AG10803 (cell line): ENCODE measurements at places on chromosomes 11 and 22.

DNA sequence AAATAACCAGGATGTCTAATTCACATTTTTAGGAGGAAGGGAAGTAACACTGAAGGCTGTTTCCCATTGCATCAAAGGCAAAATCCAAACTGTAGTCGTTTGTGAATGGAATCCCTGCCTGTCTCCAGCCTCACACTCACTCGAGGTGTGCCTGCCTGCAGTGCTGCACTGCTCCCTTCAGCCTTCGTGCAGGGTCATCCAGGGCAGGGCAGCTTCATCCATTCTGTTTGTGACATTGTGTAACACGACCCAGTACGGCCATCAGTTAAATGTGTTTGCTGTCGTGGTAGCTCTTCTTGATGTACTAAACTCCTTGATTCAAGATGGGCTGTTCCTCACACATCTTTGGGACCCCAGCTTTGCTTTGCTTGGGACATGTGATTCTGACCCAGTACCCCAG, 34.3 kb downstream of the LDLRAD3 start:
- no peak for DNase-seq

DNA sequence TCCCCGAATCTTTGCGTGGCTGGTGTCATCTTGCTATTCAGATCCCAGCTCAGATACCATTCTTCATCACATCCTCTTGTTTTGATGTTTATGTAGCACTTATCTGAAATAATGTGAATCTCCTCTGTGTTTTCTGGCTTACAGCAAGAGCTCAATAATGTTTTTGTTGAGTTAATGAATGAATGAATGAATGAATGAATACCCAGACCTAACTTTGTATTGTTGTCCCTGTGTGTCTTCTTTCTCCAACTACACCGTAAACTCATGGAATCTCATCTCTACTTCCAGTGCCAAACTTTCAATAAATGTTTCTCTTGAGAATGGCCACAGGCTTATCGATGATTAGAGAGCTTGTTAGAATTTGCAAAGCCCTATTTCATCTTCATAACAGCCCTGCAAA, 110.2 kb downstream of the MYO18B start:
- DNase-seq: no peak

DNA sequence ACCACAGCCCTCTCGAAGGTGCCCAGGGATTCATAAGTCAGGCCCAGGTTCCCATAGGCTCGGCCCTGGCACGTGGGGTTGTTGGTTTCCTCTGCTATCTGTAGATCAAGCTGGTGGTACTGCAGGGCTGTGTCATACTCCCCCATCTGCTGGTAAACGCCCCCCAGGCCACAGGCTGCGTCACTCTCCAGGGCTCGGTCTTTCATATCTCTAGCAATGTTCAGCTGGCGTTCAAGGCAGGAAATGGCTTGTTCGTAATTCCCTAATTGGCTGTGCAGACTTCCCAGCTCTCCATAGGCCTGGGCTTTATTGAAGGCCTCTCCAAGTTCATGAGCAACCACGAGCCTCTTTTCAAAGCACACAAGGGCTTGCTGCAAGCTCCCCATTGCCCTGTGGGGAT, 186.4 kb upstream of the PITPNB start:
- no peak for DNase-seq

GRCh38 chr11:65456418-65456817, 33.8 kb downstream of the NEAT1 start:
- DNase-seq: peak; percentile 84

- DNase-seq: peak; percentile 64
Observed at GRCh38 chr11:109298865-109299264, 123.1 kb upstream of the C11orf87 start.

DNA sequence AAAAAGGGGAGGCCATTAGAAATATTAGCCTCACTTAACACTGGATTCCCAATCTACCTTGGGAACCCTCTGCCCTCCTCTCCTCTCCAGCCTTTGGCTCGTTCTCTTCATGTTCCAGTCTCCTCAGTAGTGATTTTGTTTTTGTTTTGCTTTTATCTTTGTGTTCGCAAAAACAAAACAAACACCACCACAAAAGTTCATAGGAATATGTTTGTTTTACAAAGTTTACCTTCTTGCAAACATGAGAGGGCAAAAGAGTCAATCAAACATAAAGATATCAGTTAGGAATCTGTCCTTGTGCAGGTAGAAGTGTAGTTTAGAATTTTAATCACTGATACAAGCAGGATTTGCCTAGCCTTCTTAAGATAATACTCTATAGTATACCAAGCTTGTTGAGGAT, 179.7 kb upstream of the GUCY1A2 start:
- no peak for DNase-seq

- DNase-seq: no peak
Observed at GRCh38 chr11:68684385-68685356, at the start of gene GAL. GAL (plus strand) TSS chr11:68684544; CDS start chr11:68684924, 380 bp downstream.

DNA sequence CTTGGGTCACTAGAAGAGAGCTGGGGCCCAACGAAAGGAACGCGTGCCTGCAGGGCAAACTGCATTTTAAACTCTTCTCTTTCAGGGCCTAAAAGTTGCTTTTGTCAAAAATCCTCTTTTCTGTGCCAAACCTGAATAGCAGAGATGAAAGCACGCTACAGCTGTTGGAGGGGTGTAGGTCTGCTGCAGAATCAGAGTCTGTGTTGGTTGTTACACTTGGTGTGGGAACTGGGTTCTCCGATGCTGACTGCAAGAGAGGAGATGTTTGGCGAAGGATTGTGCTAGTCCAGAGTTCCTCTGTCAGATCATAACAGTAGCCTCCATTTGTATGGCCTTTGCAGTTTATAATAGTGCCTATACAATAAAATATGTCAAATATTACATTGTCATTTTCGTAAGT, 41.8 kb downstream of the BARX2 start:
- DNase-seq: no peak
